ENCODE measurements at places on chromosomes 1 and 21. TPM values are rescaled to one million over a fixed set of nuclear protein-coding genes. Genes with fewer than 3 reads are reported as not detected.

The OR2T33 gene
- total RNA-seq = not detected

The CAP1 gene
- 421 TPM for total RNA-seq

The TSPAN1 gene
- total RNA-seq = not detected

The CACNA1S gene
- total RNA-seq = not detected

- no peaks in the 10 kb centered on the region for H3K27me3 ChIP-seq
- peaks cover 13% of the 10 kb centered on the region for H3K36me3 ChIP-seq
- H3K27ac ChIP-seq = no peak overlapping the region
- H3K4me1 ChIP-seq = peaks cover 34% of the 10 kb centered on the region
Observed at GRCh38 chr1:150484431-150484830, 2.8 kb upstream of the TARS2 start.

GRCh38 chr1:234899041-234899729 lies 229.5 kb downstream of the TOMM20 start:
- H3K4me3 ChIP-seq = no peak overlapping the region
- H3K4me1 ChIP-seq = peaks cover 27% of the 10 kb centered on the region
- H3K27me3 ChIP-seq = peaks cover 2% of the 10 kb centered on the region

GRCh38 chr21:16455978-16456377 lies 726.2 kb downstream of the USP25 start:
- H3K27ac ChIP-seq = no peak overlapping the region
- H3K4me1 ChIP-seq = no peaks in the 10 kb centered on the region
- no peaks in the 10 kb centered on the region for H3K27me3 ChIP-seq

DNA sequence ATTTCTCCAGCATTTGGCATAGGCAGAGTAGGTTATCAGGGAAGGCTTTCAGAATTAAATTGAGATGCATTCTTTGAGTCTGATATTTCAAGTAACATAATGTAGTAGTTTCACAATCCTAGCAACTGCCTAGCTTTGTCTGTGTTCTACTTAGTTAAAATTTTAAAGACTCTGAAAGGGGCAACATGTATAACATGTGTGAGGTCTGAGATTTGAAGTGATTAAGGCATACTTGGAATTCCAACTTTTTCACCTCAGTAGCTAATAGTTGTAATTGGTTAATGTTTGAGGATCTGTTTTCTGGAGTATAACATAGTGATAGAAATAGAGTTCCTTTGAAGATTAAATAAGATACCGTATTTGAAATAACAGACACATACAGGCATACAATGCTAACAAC lies 335.2 kb upstream of the BEND5 start:
- no peak overlapping the region for H3K27ac ChIP-seq
- H3K4me3 ChIP-seq = no peak overlapping the region
- no peaks in the 10 kb centered on the region for H3K4me1 ChIP-seq
- no peak for DNase-seq

DNA sequence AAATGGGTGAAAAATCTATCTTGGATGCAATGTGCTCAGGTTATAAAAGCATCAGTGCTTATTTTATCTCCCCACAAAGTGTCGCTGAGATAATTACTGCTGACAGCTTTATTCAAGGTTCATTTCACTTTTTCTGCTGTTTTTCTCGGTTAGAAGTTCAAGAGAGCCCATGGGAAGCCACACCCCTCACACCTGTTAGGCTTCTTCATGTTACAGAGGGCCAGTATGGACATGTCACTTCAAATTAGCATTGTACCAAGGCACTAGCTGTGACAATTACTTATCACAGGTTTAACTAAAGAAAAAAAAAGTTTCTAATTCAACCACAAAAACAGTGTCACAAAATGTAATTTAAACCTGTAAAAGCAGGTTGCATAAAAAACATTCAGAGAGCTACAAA lies 187.3 kb upstream of the DMRTA2 start:
- H3K4me3 ChIP-seq = no peak overlapping the region
- H3K27ac ChIP-seq = no peak overlapping the region
- DNase-seq = no peak
- H3K4me1 ChIP-seq = peaks cover 3% of the 10 kb centered on the region

DNA sequence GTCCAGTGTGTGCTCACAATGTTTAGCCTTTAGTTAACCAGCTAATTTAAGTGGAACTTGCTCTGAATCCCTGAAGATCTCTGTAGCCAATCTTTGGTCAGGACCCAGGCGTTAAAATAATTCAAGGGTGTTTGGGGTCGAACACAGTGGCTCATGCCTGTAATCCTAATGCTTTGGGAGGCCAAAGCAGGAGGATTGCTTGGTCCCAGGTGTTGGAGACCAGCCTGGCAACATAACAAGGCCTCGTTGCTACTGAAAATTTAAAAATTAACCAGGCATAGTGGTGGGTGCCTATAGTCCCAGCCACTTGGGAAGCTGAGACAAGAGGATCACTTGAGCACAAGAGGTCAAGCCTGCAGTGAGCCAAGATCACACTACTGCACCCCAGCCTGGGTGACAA lies 94.3 kb downstream of the ITSN1 start:
- no peak overlapping the region for H3K4me3 ChIP-seq
- no peaks in the 10 kb centered on the region for H3K4me1 ChIP-seq
- no peak for DNase-seq
- H3K27ac ChIP-seq = no peak overlapping the region
- H3K36me3 ChIP-seq = no peaks in the 10 kb centered on the region
- H3K27me3 ChIP-seq = no peaks in the 10 kb centered on the region
